Activated naive CD4-positive, alpha-beta T cell treated with anti-CD3 and anti-CD28 coated beads for 36 hours (primary cell): ENCODE measurements at places on chromosomes 13 and 19. TPM values are rescaled to one million over a fixed set of nuclear protein-coding genes. Genes with fewer than 3 reads are reported as not detected.

Gene NCAN
- total RNA-seq: not detected

Gene PCDH17
- total RNA-seq: not detected

DNA sequence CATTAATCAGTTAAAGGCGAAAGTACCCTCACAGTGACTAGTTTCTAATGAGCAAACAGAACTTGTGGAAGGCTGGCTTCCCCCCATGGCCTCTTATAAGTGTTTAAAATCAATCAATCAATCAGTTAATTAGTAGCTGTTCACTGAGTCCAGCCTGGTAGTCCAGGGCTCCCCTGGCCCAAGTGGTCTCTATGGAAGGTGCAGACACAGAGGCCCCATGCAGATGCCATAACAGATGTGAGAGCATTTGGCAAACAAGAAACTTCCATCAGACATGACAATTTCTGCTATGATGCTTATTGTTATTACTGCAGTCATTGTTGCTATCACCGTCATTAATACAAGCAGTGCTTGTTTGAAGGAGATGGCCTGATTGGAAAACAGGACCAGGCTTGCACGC lies 179.0 kb upstream of the TSHZ3 start:
- no peaks in the 10 kb centered on the region for H3K4me1 ChIP-seq
- H3K36me3 ChIP-seq: no peaks in the 10 kb centered on the region
- no peak overlapping the region for H3K27ac ChIP-seq
- H3K4me3 ChIP-seq: no peak overlapping the region
- peaks cover 11% of the 10 kb centered on the region for H3K27me3 ChIP-seq

- DNase-seq: no peak
- H3K27ac ChIP-seq: no peak overlapping the region
- no peaks in the 10 kb centered on the region for H3K4me1 ChIP-seq
- H3K27me3 ChIP-seq: peaks cover 20% of the 10 kb centered on the region
- H3K4me3 ChIP-seq: no peak overlapping the region
- H3K36me3 ChIP-seq: no peaks in the 10 kb centered on the region
These were observed 180.0 kb downstream of the USP12 start for GRCh38 chr13:26991508-26992181.

GRCh38 chr13:20610006-20610405 lies 43.0 kb downstream of the IFT88 start:
- peaks cover 7% of the 10 kb centered on the region for H3K36me3 ChIP-seq
- H3K27me3 ChIP-seq: no peaks in the 10 kb centered on the region
- DNase-seq: no peak
- H3K27ac ChIP-seq: no peak overlapping the region

Gene CYP2F1
- not detected for total RNA-seq

DNA sequence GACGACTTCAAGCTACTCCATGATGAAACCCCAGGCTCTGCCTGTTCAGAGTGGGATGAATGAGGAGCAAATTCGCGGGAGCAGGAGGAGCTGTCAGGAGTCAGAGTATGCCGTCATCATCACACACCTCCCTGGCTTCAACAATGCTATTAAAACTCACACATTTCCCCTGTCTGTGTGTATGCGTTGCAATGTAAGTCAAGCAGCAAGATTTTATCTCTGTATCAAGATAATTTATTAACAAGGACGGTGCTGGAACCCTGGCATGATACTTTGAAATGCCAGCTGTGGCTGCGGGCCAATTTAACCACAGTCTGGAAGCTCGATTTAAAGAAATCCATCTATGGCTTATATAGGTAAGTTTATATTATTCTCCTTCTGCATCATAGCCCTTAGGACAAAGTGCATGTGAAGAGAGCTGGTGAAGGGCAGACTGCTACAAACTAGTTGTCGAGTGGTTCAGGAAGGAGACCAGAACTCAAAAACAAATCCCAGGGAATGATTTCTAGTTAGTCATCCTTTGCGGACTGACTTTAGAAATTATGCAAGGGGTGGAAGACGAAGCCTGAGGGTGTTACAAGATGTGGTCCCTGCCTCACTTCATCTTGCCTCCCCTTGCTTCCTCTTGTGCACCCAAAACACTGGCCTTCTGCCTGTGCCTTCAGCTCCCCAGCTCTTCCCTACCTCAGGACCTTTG lies 486.5 kb downstream of the COG6 start:
- no peak overlapping the region for H3K4me3 ChIP-seq
- no peaks in the 10 kb centered on the region for H3K36me3 ChIP-seq
- peaks cover 36% of the 10 kb centered on the region for H3K4me1 ChIP-seq
- no peaks in the 10 kb centered on the region for H3K27me3 ChIP-seq
- H3K27ac ChIP-seq: no peak overlapping the region

DNA sequence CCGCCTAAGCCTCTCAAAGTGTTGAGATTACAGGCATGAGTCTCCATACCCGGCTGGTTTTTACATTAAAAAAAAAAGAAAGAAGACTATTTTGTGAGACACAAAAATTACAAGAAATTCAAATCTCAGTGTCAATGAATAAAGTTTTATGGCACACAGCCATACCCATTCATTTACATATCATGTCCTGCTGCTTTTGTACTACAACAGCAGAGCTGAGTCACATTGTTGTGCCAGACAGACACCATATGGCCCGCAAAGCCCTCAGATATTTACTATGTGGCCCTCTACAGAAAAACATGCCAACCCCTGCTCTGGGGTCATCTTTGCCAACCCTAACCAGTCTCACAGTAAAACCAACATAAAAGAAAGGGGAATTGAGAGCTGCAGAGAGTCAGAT lies 5.3 kb downstream of the SMIM7 start:
- no peak overlapping the region for H3K4me3 ChIP-seq
- peaks cover 27% of the 10 kb centered on the region for H3K4me1 ChIP-seq

Gene IGSF23
- not detected for total RNA-seq

- H3K27me3 ChIP-seq: no peaks in the 10 kb centered on the region
- H3K36me3 ChIP-seq: peaks cover 3% of the 10 kb centered on the region
- DNase-seq: no peak
- peaks cover 26% of the 10 kb centered on the region for H3K4me1 ChIP-seq
These were observed 1.7 kb upstream of the USPL1 start for GRCh38 chr13:30615866-30616541.

- H3K4me3 ChIP-seq: no peak overlapping the region
- DNase-seq: no peak
- H3K4me1 ChIP-seq: no peaks in the 10 kb centered on the region
- H3K36me3 ChIP-seq: no peaks in the 10 kb centered on the region
These were observed 12.2 kb downstream of the GRIK5 start for GRCh38 chr19:42057846-42058245.

Gene ZNF382
- total RNA-seq: 7.5 TPM

DNA sequence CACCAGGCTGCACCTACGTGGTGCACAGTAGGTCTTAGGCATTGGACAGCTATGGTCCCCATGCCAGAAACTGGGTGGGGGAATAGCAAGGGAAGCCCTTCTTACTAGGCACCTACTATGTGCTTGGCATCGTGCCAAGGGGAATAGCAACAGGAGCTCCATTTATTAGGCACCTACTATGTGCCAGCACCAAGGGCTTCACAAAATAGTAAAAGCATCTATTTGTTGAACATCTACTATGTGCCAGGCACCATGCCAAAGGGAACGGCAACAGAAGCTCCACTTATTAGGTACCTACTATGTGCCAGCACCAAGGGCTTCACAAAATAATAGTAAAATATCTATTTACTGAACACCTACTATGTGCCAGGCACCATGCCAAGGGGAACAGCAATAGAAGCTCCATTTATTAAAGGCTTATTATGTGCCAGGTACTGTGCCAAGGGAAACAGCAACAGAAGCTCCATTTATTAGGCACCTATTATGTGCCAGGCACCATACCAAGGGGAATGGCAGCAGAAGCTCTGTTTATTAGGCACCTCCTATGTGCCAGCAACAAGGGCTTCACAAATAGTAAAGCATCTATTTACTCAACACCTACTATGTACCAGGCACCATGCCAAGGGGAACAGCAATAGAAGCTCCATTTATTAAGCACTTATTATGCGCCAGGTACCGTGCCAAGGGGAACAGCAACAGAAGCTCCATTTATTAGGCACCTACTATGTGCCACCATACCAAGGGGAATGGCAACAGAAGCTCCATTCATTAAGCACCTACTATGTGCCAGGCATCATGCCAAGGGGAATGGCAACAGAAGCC lies 108.5 kb downstream of the PTPRS start:
- H3K27ac ChIP-seq: no peak overlapping the region
- peaks cover 15% of the 10 kb centered on the region for H3K27me3 ChIP-seq

DNA sequence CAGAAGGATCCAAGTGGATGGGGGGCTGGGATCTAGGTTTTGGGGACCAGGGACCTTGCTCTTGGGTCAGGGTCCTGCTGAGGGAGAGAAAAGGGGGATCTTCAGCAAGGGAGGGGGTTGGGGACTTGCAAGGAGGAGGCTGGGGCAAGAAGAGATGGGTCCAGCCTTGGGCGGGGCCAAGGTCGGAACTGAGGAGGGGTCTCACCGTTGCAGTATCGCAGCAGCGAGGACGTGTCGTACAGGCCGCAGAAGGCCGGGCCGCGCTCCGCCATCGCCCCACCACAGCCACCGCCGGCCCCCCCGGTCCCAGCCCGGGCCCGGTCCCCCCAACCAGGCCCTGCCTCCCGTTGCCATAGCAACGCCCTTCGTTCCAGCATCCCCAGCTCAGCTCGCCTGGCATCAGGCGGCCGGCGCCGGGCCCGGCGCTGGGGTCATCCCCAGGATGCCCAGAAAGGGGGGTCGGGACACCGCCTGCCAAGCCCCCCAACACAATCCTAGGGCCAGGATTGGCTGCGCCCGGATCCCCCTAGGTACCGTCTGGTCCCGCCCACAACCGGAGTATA lies 6.0 kb upstream of the EML2 start:
- no peak overlapping the region for H3K27ac ChIP-seq
- peaks cover 7% of the 10 kb centered on the region for H3K36me3 ChIP-seq
- peak; percentile 37 for DNase-seq
- H3K4me1 ChIP-seq: peaks cover 34% of the 10 kb centered on the region

DNA sequence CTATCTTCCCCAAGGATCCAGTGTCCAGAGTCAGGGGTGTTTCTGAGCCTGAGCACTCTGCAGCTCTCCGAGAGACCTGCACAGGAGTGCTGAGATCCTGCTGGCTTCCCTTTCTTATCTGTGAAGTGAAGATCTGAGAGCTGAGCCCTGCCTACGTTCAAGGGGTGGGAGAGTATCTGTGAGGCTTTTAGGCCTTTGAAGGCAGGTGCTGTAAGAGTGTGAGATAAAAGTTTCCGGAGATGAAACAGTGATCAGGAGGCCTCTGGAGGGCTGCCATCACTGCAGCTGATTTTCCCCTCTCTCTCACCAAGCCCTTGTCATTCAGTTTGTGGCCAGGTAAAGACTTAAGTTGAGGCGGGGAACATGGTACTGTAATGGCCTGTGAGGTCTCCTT lies 83.1 kb downstream of the AKAP11 start:
- no peaks in the 10 kb centered on the region for H3K36me3 ChIP-seq
- no peaks in the 10 kb centered on the region for H3K27me3 ChIP-seq
- H3K27ac ChIP-seq: peak overlapping the region; percentile 99
- peak; percentile 83 for DNase-seq
- peak overlapping the region; percentile 70 for H3K4me3 ChIP-seq
- H3K4me1 ChIP-seq: peaks cover 64% of the 10 kb centered on the region

Gene GDF15
- 0.20 TPM for total RNA-seq

Gene NLRP9
- not detected for total RNA-seq

GRCh38 chr19:15436012-15436825 lies 13.5 kb downstream of the WIZ start:
- H3K4me1 ChIP-seq: peaks cover 16% of the 10 kb centered on the region
- no peak for DNase-seq
- H3K4me3 ChIP-seq: no peak overlapping the region

GRCh38 chr13:97855570-97856303 lies 97.7 kb upstream of the IPO5 start:
- no peak overlapping the region for H3K27ac ChIP-seq
- peaks cover 13% of the 10 kb centered on the region for H3K27me3 ChIP-seq
- DNase-seq: peak; percentile 30
- no peaks in the 10 kb centered on the region for H3K36me3 ChIP-seq
- H3K4me3 ChIP-seq: no peak overlapping the region

Gene OR7A5
- not detected for total RNA-seq

- peak overlapping the region; percentile 73 for H3K27ac ChIP-seq
- H3K4me3 ChIP-seq: peak overlapping the region; percentile 34
- H3K27me3 ChIP-seq: peaks cover 3% of the 10 kb centered on the region
- peaks cover 2% of the 10 kb centered on the region for H3K36me3 ChIP-seq
- peak; percentile 88 for DNase-seq
These were observed 2.5 kb downstream of the ATP5F1D start for GRCh38 chr19:1243768-1244692.

Gene ATP7B
- 0.74 TPM for total RNA-seq

- no peaks in the 10 kb centered on the region for H3K27me3 ChIP-seq
- H3K4me3 ChIP-seq: no peak overlapping the region
- DNase-seq: no peak
- no peak overlapping the region for H3K27ac ChIP-seq
These were observed 153.5 kb downstream of the LMO7 start for GRCh38 chr13:75789451-75790197.

Gene TGFBR3L
- total RNA-seq: 1.7 TPM

Gene MAST1
- 1.2 TPM for total RNA-seq

DNA sequence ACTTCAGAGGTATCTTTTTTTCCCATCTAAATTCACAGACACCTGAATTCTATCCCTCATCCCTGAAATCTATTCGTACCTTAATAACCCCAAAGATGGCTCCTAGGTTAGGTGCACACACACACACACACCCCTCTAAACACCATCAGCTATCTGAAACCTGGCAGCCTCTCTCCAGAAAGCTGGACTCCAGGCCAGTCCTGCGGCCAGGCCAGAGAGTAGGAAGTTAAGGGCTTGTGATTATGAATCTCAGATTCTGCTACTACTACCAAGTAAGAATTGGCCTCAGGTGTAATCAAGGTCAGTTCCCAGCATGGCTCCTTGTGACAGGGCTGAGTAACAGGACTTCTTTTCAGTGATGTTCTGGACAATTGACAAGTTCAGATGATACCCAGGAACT lies 244.2 kb upstream of the SERP2 start:
- H3K36me3 ChIP-seq: no peaks in the 10 kb centered on the region
- no peak for DNase-seq
- H3K27me3 ChIP-seq: no peaks in the 10 kb centered on the region
- no peaks in the 10 kb centered on the region for H3K4me1 ChIP-seq
- H3K27ac ChIP-seq: no peak overlapping the region

Gene C1QTNF9
- total RNA-seq: not detected

Gene RNF17
- total RNA-seq: not detected

DNA sequence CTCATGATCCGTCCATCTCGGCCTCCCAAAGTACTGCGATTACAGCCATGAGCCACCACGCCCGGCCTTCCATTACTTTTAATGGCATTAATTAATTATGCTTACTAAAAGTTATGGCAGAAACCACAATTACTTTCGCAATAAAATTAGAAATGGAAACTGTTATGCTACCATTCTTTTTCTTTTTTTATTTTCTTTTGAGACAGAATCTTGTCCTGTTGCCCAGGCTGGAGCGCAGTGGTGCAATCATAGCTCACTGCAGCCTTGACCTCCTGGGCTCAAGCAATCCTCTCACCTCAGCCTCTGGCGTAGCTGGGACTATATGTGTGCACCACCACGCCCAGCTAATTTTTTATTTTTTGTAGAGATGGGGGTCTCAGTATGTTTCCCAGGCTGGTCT lies 4.6 kb upstream of the BST2 start:
- no peak for DNase-seq
- H3K4me3 ChIP-seq: no peak overlapping the region
- peaks cover 19% of the 10 kb centered on the region for H3K4me1 ChIP-seq
